ENCODE measurements at places on chromosomes 12 and 14.

- no peak for DNase-seq
These were observed 55.9 kb upstream of the SRRM4 start for GRCh38 chr12:118925407-118925806.

DNA sequence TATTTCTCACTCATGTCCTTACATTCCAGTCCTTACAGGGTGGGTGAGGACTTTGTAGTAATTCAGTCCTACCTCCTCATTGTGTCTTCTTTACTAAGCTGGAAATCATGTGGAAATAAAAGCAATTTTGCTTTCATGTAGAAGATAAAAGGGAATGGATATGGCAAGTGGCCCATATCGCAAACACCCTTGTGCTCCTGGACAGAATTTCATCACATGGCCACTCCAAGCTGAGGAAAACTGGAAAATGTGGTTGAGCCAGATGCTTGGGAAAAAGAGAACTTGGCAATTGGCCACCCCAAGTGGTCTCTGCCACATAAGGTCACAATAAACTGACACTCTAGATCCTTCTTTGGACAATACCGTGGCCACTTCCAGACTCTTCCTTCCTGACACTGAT is 64.2 kb upstream of the IFNG-AS1 start:
- DNase-seq, result no peak

- DNase-seq, result no peak
These were observed 48.9 kb downstream of the RNF34 start for GRCh38 chr12:121448771-121449315.

- no peak for DNase-seq
These were observed 1.8 kb downstream of the GPR162 start for GRCh38 chr12:6823182-6824084.

DNA sequence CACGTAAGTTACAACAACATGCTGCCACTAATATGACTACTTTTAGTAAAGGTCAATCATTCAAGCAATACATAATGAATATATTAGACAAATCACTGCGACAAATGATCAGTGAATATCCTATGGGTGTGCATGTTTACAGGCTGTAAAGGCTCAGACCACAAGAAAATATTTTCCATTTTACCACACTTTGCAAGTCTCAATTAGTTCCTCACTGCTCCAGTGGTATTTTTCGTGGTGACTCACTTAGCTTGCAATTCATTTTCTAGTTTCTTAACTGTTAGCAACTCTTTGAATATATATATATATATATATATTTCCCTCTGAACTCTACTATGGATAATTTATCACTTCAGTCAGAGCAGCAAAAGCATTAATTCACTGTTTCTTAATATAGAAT is 96.9 kb downstream of the EML5 start:
- DNase-seq, result no peak

GRCh38 chr12:19085090-19085489 is 44.4 kb upstream of the PLEKHA5 start:
- no peak for DNase-seq

GRCh38 chr12:52086366-52086765 is 6.9 kb downstream of the SMIM41 start:
- no peak for DNase-seq

DNA sequence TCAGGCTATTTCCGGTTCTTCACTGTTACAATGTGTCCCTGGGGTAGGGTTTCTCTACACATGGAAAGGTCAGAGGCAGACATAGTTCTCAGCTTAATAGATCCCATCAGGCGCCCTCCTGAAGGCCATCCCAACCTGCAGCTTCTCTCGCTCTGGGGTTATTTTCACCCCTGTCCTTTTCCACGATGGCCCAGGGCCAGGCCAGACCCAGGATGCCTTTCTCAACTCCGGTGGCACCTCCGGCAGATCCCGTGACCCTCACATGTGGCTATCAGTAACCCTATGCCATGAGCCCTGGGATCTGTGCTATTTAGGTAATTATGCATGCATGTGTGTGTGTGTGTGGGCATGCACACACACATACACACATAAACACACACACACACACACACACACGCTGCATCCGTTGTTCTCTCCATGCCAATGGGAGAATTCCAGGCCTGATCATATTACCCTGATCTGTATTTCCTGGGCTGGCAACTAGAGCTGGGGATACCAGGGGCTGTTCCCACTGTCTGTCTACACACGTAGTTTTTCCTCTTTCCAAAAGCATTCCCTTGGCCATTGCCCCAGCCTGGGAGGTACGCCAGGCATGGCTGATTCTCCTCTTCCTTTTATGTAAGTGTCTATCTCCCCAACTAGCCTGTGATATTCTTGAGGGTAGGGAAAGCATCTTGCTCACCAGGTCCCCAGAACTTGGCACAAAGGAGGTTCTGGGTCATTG is 51.2 kb upstream of the NOS1 start:
- no peak for DNase-seq

- DNase-seq, result no peak
These were observed 8.7 kb downstream of the AKAP6 start for GRCh38 chr14:32337759-32338158.

DNA sequence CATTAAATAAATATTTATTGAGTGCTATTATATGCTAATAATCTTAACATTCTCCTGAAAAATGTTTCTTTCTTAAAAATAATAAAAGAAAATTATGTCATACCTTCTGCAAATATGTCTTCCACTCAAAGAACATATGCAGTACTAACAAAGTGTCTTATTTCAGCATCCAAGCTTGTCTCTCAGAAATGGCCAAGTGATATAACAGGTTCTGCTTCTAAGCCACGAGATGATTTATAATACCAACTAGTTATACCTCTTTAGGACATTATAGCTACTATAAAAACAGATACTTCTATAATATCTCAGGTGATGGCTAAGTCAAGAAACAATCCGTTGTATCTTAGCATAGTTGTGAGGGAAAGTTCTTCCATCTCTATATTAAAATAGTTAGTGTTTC is 128.1 kb upstream of the ARID2 start:
- DNase-seq, result no peak

DNA sequence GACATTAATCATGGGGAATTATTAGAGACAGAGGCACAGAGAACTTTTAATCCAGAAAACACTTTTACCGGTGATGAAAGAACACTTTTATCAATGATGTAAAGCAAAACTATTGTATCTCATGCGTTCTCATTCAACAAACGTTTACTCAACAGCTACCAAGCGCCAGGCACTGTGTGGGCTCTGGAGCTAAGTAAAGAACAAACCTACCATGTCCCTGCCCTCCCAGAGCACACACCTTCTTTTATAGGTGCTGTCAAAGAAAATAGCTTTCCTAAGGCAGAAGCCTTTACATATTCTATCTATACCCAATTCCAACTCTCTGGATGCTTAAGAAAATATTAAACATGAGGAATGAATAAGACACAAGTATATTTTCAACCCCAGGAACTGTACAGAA is 91.1 kb downstream of the FOXN3 start:
- DNase-seq, result no peak

- no peak for DNase-seq
These were observed 263.6 kb upstream of the SYT10 start for GRCh38 chr12:33703221-33703620.

GRCh38 chr12:92466391-92467305 is 236.1 kb upstream of the PLEKHG7 start:
- DNase-seq, result no peak

- no peak for DNase-seq
These were observed at the start of gene SPIC for GRCh38 chr12:101474711-101475386. TSS of gene SPIC (plus strand) at chr12:101475336. CDS start at chr12:101476905, 1,569 bp downstream.

DNA sequence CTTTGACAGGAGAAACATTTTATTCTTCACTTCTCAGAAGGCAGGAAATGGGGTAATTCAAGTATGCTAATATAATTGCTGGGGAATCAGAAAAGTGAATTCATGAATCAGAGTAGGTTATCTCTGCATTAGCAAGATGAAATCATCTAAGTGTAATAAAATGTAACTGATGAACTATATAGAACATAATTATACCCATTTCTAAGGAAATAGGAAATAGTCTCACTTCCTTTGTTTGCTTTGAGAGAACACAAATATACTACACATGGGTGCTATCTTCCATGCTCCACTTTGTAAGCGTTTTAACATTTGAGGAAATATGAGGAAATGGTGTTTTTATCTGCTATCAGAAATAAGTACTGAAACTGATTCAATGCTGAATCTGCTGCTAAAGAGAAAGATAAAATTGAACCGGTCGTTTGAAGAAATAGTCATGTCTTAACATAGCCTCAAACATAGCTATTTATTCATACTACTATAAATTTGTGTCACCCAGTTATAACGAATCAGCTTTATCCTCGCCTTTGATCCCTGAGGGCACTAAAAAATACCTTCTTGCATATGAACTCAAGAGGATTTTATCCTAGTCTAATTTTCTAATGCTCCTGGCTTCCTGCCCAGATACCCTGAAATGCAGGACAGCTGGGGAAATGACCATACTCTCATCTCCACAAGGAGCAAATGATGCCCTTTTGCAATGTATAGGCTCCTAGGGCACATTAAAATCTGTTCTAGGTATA is 696.0 kb downstream of the C12orf50 start:
- no peak for DNase-seq

DNA sequence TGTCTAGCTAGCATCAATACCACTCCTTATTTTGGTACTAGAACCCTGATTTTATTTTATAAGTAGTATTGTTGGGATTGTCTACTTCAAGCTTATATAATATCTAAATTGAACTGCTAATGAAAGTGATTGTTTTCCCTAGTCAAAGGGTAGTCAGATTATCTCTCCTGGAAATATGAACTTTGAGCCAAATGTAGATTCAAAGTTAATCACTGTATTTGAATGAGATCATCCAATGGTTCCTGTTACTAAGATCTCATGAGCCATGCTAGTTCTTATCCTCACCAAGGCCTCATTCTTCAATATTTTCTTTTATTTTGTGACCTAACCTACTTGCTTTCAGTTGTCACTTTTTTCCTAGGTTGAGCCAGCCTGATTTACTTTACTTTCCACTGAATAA is 276.7 kb downstream of the RASSF9 start:
- no peak for DNase-seq

DNA sequence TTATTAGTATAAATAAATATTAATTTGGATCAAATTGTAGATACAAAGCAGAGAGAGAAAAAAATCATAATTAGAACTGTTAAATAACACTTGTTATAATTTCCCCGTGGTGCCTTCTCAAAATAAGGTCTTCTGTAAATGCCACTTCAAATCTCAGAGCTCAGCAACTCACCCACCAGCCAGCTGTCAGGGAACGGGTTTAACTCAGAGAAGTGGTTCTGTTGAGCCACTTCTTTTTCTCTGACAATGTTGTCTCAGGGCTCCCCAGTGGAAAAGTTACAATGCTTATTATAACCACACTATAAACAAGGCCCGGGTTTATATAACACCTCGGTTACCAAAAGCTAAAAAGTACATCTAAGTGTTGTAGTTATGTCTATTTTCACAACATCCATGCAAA is 452.6 kb downstream of the GLT1D1 start:
- DNase-seq, result no peak

DNA sequence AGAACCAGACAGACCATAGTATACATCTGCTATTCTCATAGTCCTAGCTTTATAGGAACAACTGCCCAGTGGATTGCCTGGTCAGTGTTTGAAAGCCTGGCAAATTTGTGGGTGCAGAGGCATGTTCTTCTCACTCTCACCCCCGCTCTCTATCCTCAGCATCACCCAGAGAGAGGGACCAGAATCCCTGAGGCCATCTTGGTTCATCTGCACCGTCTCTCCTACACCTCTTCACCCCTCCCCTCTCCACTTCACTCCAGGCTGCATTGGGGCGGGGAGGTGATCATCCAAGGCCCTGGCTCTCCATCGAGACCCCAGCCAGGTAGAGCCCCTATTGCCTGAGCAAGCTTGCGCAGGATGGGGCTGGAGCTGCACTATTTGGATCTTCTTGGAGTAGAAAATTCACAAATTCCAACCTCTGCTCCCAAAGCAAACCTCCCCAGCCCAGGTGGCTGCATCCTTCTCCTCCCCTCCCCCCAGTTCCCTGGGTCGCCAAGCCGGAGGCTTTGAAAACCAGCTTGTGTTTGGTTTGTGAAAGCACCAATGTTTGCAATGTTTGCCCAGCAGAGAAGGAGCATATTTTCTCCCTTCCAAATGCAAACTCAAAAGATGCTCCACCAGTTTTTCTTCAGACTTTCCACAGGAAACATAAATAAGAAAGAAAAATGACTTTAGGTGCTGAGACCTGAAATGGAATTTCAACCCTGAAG is 18.6 kb upstream of the COL2A1 start:
- no peak for DNase-seq

- DNase-seq, result no peak
These were observed 138.4 kb downstream of the STXBP6 start for GRCh38 chr14:24911324-24912109.

- no peak for DNase-seq
These were observed 17.3 kb upstream of the CHGA start for GRCh38 chr14:92905667-92906066.
